NAMALWA (cell line): ENCODE measurements at places on chromosomes 13 and 19.

GRCh38 chr19:34493038-34493648, 11.6 kb downstream of the WTIP start:
- no peak for DNase-seq

DNA sequence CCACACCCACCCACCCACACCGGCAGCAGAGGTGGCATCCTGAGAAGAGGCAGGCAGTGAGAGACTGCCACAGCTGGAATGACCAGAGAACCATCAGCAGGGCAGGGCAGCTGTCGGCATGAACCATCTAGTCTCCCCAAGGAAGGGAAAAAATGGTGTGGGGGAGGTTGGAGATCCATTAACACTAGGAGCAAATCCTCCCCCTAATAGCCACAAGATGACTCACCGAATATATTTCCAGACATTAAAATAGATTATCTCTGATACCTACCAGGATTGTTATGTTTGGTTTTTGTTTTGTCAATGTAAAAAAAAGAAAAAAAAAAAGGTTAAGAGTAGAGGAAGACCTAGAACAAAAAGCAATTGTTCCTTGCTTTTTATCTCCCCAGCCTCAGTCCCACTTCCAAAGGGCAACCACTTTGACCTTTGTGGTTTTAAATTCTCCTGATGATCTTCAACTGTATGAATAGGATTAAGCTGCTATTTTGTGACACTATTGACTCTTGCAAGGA, 34.2 kb downstream of the THSD1 start:
- no peak for DNase-seq

- DNase-seq = no peak
Observed at GRCh38 chr13:101219609-101220265, 196.6 kb downstream of the NALCN start.

DNA sequence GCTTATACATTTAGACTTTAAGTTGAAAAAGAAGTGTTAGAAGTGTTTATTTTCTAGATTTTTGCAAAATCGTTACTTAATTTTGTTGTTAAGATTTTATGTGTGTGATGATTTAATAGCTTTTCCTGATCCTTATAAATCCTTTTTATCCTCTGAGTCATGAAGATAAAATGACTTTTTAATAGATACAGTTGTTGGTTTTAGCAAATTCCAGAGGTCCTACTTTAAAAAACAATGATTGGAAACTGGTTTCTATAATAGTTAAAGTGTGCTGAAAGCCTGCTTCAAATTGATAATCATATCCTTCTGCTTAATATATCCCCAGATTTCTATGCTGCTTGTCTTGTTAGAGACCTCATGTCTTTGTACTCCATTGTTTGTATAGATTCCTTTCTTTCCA, 39.0 kb downstream of the RNASEH2B start:
- DNase-seq = no peak

DNA sequence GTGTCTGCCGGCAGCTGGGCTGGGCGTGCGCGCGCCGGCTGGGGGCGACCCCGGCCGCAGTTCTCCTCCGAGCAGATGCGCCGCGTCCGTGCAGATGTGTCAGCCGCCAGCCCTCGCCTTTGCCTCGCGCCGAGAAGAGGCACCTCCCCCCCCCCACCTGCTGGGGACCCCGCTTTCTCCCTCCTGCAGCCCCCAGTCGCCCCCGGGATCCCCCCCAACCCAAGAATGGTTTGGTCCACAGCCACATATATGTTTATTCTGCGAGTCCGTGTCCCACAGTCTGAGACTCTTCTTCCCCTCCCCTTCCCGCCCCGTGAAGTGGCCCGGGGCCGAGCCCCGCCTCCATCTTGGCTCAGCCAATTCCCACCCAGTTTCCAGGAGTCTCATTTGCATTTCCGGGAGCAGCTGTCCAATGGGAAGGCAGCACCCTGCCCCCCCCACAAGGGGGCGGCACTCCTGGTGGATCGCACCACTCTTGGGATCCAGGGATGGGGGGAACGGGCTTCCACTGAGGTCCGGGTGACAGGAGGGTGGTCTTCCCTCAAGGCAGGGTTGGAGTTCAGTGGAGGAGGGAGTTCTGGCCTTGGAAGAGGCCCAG, 8.6 kb downstream of the ISOC2 start:
- peak; percentile 68 for DNase-seq

DNA sequence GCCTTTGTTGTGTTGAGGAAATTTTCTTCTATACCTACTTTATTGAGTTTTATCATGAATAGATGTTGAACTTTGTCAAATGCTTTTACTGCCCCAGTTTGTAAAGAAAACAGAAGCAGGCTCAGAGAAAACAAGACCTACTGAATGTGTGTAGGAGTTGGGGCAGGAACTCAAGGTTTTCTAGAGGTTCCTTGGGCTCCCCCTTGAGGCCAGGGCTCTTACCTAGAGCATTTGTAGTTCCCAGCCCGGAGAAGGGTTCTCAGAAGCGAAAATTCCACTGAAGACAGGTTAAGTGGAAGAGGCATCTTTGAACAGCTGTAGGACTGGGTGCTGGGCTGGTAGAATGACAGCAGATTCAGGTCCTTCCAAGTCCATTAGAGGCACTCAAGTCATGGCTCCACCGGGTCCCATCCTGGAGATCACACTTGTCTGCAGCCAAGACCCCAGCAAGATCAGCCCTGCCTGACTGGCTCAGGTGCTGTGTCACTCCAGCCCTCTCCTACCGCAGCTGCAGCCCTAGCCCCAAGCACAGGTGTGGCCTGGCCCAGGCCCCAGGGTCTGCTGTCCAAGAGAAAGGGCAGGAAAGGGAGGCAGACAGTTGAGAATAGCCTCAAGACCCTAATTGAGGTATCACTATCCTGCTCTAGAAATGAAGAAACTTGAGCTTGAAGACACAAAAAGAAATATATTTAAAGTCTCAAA, 425.5 kb downstream of the PCDH20 start:
- peak; percentile 55 for DNase-seq

GRCh38 chr19:46840498-46840942, 10.1 kb downstream of the AP2S1 start:
- peak; percentile 82 for DNase-seq

- peak; percentile 28 for DNase-seq
Observed at GRCh38 chr19:343941-344624, 513 bp downstream of the MIER2 start.

DNA sequence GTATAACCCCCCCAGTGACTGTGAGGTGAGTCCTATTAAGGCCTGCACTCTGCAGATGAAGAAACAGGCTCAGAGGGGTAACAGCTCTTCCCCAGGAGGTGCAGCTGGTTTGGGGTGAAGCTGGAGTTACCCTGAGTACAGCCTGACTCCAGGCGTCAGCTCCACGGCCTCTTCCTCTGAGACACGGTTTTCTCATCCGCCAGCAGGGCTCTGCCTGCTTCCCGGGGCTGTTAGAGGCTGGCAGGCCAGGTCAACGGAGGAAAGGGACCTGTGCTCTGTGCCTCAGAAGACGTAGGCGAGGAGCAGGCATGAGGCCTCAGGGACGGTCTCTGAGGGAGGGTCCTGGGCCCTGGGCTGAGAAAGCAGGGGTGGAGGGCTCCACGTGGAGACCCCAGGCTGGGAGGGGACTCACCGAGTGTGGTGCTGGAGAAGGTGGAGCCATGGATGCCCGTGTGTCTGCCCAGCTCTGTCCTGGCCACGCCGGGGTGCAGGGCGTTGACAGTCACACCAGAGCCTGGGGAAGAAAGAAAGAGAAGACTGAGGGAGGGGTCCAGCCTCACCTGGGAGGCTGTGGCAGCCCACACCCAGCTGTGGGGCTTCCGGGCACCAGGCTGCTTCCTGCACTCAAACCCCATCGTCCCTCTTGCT, 9.0 kb upstream of the GP6 start:
- no peak for DNase-seq

DNA sequence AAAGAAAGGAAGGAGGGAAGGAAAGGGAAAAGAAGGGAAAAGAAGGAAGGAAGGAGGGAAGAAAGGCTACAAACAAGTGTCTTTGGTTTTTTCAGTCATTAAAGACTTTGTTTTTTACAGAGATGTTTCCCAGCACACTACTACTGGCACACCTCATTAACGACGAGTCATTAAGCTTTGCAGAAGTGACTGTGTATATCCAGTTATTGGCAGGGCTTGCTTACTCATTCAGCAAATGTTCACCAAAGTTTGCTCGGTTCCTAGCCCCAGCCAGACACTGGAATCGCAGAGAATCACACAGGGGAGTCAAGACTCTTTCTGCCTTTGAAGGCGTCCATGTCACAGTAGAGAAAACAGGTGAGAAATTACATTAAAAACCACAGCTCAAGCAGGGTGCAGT, 4.3 kb downstream of the NLRP12 start:
- DNase-seq = no peak

DNA sequence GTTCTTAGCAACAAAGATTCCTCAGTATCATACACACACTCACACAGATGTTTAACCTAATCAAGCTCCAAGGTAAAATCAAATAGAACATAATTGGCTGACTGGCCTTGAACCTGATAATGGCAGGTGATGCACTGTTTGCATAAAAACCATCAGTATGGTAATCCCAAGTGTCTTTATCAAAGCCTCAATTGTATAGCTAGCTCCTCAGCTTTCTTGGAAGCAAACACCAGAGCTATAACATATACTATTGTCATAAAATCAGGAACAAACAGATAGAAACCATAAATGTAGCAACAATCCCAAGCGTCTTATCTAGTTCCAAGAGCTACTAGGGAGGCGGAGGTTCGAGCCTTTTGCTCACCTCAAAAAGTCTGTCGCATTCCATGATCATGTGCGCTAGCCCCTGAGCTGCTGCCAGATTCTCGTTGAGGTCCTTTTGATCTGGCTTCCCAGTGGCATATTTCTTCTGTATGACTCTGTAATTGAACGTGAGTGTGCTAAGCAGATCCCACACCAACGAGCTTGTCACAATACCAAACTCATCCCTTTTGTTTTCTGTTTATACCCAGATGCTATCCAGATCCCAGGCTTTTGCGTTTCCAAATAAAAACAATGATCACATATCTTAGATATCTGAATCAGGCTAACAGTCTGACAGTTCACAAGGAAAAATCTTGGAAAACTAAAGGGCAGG, 95.3 kb downstream of the KL start:
- no peak for DNase-seq

- DNase-seq = no peak
Observed at GRCh38 chr13:60135344-60135743, 28.4 kb downstream of the DIAPH3 start.

GRCh38 chr13:90305796-90306195, 1041.7 kb upstream of the MIR17HG start:
- no peak for DNase-seq

DNA sequence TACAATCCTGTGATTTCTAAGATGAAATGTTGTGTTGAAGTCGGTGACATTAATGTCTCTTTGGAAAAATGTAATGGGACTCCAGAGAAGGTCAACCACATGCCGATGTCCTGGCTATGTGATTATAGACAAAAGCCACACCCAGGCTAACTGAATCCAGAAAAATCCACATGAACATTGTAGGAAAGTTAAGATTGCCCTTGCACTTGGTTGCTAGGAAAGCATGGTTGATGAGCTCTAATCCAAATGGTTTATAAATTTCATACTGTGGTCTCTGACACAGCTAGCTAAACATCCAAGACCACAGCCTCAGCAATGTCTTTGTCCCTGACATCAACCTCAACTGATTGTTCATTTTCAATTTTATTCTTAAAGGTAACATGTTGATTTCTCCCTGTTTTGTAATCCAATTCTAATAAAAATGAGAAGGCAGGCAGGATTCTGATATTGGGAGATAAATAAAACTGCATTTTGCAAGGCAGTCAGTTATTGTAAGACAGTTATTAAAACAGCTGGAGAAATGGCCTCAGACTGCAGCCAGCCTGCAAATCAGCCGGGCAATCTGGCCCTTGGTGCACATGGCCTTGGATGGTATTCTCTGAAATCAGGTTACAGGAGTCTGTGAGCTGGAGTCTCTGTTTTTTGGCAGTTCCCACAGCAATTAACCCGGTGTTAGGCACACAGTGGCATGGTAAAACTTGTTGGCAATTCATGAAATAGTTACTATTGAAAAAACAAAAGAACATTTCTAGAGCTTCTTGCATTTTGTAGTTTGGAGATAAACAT, 93.9 kb downstream of the STARD13 start:
- no peak for DNase-seq

- peak; percentile 61 for DNase-seq
Observed at GRCh38 chr19:47110521-47111005, 3.0 kb downstream of the ZC3H4 start.

DNA sequence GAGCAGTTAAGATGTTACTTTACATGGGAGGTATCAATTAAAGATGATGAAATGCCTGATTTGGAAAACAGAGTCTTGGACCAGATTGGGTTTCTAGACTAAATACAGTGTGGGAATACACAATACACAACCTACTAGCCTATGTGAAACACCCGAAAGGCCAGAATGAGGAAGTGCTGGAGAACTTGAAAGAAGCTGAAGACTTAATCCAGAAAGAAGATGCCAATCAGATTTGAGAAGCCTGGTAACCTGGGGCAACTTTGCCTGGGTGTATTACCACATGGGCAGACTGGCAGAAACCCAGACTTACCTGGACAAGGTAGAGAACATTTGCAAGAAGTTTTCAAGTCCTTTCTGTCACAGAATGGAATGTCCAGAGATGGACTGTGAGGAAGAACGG, 43.2 kb downstream of the N4BP2L1 start:
- DNase-seq = peak; percentile 6

- no peak for DNase-seq
Observed at GRCh38 chr19:42272535-42272897, 3.5 kb downstream of the CIC start.

- no peak for DNase-seq
Observed at GRCh38 chr13:63541336-63541735, 2125.7 kb upstream of the PCDH20 start.

DNA sequence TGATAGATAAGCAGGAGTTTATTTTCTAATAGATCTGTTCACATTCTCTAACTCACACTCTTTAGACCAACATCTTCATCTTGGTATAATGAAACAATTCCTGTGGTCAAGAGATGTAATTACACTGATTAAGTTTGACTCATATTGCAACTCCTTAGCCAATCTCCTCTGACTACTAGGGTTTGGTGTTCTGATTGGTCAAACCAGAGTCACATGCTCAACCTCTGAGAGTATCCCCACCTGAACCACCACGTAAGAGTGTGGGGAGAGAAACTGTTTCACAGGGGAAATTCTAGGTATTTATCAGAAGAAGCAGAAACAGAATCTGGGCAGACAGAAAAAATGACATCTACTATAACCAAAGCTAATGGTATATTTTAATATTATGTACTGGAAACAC, 42.4 kb downstream of the UQCRFS1 start:
- peak; percentile 22 for DNase-seq

- DNase-seq = peak; percentile 56
Observed at GRCh38 chr19:11382898-11383705, 1.0 kb downstream of the EPOR start.

GRCh38 chr19:2561895-2562294, 86.0 kb downstream of the GADD45B start:
- DNase-seq = peak; percentile 90

GRCh38 chr19:36773223-36773579, 594 bp upstream of the ZNF850 start:
- no peak for DNase-seq

- DNase-seq = no peak
Observed at GRCh38 chr19:31282346-31282745, 66.9 kb downstream of the TSHZ3 start.

DNA sequence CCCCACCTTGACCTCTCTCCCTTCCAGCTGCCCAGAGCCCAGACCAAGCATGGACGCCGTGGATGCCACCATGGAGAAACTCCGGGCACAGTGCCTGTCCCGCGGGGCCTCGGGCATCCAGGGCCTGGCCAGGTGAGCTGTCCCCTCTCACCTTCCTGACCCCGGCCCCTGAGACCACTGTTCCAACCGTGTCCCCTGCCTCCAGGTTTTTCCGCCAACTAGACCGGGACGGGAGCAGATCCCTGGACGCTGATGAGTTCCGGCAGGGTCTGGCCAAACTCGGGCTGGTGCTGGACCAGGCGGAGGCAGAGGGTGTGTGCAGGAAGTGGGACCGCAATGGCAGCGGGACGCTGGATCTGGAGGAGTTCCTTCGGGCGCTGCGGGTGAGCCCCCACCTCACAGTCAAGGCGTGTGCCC, 312 bp downstream of the CAPS start:
- DNase-seq = no peak
